Stimulated activated CD4-positive, alpha-beta T cell treated with anti-CD3 and anti-CD28 coated beads, TNF-alpha, amount 100 ng/mL, for 1 hour (primary cell): ENCODE measurements at places on chromosomes 4 and X.

DNA sequence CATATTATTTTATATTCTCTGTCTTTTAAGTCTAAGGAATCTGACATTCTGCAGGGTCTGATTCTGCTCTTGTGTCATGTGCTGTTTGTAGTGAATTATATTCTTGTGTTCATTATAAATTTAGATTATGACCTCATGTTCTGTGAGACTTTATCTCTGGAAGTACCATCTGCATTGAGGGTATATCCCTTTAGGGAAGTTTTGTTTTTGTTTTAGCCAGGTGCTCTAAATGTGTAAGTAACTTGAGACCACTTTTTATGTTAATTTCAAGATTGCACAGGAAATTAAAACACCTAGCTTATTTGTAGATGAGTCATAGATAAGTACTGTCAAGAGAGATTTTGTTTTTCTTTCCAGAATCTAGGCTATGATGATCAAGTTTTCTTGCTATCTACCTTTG, 35.0 kb upstream of the DKK2 start:
- DNase-seq: no peak

- DNase-seq: no peak
Observed at GRCh38 chrX:102067966-102068723, 57.3 kb upstream of the TCEAL2 start.

- no peak for DNase-seq
Observed at GRCh38 chr4:28092610-28093009, 1232.0 kb downstream of the STIM2 start.

- no peak for DNase-seq
Observed at GRCh38 chr4:26074712-26075430, 160.9 kb downstream of the SMIM20 start.

DNA sequence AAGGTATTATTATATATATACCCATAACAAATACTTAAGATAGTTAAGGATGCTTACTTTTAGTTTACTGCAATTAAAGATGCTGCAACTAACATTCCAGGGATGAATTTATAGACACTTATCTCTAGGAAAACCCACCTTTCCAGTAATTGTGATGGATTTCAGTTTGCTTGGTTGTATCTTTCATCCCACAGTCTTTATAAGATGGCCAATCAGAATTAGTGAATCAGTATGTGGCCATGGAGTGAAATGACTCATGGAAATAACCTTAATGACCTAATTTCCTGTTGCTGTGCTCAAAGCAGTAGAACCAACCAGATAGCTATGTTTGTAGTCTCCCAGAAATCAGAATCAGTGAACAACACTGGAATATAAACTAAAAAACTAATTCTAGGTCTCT, 26.4 kb downstream of the MOSPD2 start:
- DNase-seq: no peak

- DNase-seq: peak; percentile 80
Observed at GRCh38 chrX:48957827-48958634, 624 bp upstream of the OTUD5 start.

GRCh38 chr4:120844528-120844921, 78.0 kb downstream of the PRDM5 start:
- DNase-seq: no peak

DNA sequence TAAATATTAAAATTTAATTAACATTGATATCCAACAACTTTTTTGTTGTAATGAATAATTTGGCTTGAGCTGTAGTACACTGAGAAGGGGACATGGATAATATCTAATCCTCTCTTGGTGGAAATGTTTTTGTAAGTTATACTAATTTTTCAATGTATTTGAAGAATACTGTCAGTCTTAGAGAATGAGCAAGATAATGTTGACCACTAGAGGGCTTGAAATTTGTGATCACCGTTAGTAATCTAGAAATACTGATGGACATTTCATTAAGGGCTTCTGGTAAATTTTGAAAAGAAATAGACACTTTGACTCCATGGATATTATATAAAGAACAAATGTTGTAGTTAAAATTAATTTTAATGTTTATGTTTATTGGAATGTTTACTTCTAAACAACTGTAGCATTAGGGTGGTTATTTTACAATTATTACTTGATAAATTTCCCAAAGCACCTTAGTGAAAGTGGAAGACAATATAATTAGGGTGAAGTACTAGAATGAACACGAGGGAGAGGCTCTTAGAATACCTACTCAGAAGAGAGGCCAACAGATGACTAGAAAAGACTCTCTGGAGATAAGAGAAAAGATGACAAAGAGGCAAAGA, 20.0 kb upstream of the CAMK2D start:
- no peak for DNase-seq

GRCh38 chr4:22991576-22991975, 298.8 kb downstream of the GBA3 start:
- no peak for DNase-seq

DNA sequence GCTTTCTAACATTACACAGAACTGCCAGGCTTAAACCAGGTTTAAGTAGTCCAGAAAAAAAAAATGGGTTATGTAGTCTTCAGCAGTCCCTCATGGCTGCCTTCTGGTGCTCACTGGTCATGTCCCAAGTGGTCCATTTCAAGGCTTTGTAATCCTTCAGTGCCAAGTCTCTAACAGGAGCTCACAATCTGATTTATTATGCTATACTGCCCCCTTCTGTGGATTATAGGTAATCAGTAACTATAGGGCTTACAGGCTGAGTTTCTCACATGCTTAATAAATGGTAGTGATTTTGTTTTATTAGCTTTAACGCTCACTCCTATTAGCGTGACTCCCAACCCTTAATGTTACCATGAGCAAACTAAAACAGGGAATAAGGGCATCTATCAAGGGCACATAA, 92.5 kb upstream of the EDA2R start:
- DNase-seq: no peak

GRCh38 chrX:17738737-17739535, 1.6 kb downstream of the SCML1 start:
- no peak for DNase-seq

DNA sequence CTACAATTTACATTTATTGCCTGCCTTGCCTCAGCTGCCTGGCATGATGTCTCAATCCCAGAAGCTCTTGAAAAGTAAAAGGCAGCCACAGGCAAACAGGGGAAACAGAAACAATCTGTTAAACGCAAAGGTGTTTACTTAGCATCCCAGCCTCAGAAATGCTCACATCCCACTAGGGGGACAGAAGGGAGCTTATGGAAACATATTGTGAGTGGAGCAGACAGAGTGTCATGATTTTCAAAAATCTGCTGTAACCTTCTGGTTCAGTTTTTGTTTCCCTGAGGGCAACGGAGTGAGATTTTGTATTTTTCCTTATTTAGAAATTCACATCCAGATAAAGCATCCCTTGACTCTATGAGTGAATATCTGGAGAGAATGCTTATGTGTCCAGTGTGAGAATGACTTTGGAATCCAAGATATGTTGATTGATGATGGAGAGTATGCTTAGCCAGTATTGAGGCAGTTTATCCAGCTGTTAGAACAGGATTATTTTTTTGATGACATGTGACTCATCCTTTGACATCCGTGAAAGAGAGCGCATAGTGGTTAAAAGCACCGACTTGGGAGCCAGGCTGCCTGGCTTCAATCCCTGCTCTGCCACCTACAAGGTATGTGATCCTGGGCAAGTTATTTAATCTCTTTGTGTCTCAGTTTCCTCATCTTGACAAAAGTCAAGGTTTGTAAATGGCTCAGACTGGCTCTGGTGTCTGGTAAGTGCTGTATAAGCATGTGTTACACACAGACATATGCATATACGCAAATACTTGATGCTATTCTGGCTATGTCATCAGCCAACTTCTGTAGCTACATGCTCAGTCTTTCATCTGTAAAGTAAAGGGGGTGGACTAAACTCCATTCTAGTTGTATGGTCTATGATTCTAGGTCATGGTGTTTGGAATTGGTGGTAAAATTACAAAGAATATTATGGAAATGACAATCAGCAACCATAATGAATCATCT, 381.2 kb downstream of the RAPGEF2 start:
- DNase-seq: no peak

DNA sequence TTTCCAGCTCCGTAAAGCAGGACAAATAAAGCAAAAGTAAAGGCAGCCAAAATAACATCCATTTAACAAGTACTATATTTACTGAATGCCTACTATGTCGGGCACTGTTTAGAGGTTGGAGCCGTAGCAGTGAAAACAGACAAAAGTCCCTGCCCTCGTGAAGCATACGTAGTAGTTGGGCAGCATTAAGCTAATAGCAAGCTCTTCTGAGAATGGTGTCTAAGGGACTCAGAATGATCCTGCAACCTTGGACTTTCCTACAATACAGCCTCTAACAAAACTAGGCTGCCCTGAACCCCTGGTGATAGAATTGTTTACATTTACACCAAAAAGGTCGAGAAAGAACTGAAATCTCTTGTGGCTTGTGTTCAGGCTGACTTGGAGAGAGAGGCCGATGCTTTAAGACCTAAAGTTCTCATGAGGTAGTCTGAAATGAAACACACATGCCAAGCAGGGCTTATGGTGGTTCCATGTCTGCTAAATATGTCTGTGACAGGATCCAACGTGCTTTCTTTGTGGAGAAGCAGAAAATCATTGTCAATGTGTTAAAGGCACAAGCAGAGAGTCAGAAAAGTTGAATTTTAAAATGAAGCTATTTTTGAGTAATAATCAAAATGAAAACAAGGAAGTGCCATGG, 898 bp upstream of the PDGFC start:
- no peak for DNase-seq

DNA sequence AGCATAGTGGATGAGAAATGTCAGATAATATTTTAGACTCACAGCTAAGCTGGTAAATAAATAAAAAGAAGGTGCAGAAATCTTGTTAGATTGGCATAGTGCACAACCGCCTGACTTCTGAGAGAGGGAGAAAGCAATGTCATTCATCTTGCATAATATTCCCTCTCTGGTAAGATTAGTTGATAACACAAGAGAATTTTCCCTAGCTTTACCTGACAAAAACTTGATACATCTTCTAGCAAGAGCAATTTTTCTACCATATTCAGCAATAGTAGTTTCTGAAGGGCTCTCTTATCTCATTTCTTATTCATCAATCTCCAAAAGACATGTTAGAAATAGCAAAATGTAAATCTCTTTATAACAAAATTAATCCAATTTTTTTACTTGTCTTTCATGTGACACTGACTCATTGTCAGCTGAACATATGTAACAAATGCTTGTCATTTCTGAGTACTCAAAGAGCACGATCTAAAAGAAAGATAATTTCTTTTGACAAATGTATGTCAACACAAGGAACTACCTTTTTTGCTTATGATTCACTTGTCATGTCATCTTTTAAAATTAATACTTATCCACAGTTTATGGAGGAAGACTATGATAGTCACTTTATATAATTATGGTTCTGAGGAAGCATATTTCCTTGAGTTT, 240.0 kb downstream of the ARAP2 start:
- no peak for DNase-seq

- no peak for DNase-seq
Observed at GRCh38 chr4:78779280-78779679, 3.1 kb downstream of the BMP2K start.

DNA sequence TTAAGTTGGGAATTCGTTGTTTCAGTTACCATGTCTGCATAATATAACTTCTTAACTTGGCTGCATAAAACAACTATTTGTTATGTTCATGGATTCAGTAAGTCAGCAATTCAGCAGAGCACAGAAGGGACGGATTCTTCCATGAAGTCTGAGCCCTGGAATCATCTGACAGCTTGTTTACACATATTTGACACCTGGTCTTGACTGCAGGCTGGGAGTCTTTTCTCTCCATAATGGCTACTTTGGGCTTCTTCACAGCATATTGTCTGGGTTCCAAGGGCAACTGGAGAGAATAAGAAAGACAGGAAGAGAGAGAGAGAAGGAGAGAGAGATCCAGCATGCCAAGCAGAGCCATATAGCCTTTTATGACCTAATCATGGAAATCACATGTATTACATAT, 23.1 kb downstream of the CENPC start:
- DNase-seq: no peak

- DNase-seq: no peak
Observed at GRCh38 chrX:17634542-17635207, 102.6 kb upstream of the SCML1 start.

GRCh38 chrX:148333989-148334388, 166.4 kb upstream of the AFF2 start:
- no peak for DNase-seq

- no peak for DNase-seq
Observed at GRCh38 chr4:163243297-163243981, 76.7 kb upstream of the NAF1 start.

- no peak for DNase-seq
Observed at GRCh38 chr4:31539284-31540069, 819.3 kb downstream of the PCDH7 start.

DNA sequence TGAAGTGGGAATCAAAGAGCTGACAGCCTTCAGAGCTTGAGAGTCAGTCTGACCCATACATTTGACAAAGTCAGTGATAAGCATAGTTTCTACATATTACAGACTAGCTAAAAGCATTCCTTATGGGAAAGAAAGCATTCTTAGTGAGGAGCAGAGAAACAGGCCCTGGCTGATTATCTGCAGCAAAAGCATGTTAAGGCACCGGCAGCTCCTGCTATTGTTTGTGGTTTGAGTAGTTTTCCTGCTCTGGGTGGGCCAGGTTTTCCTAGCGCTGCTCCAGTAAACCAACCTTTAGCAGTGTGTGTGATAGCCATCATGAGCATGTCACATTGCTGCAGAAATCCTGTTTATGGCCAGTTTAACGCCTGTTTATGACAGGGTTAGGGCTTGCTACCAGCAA, 51.6 kb upstream of the WDR1 start:
- DNase-seq: no peak

GRCh38 chr4:114400531-114400930, 198.1 kb upstream of the UGT8 start:
- DNase-seq: no peak
